ENCODE measurements at places on chromosomes 3 and 15.
A peak's percentile ranks its signal among the peaks of the same experiment; 100 is the strongest.

DNA sequence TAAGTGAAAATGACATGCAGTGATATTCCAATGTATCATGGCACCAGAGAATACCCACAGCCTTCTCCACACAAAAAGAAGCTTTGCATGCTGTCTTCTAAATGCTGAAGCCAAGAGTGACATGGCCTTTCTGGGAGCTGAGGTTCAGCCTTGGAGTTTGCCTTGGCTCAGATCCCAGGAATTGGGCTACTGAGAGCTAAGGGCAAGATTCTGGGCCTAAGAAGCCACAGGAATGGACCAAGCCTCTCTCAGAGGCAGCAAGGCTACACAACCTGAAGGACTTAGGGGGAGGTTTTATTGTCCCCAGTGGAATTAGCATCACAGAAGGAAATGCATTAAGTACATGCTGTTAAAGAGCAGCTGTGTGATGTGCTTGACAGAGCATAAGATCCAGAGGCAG, 1078.5 kb downstream of the TUSC7 start:
- no peak for DNase-seq

- DNase-seq: no peak
Observed at GRCh38 chr15:75530169-75530568, 48.9 kb downstream of the PTPN9 start.

GRCh38 chr3:154898443-154898842, 181.7 kb upstream of the MME start:
- no peak for DNase-seq

DNA sequence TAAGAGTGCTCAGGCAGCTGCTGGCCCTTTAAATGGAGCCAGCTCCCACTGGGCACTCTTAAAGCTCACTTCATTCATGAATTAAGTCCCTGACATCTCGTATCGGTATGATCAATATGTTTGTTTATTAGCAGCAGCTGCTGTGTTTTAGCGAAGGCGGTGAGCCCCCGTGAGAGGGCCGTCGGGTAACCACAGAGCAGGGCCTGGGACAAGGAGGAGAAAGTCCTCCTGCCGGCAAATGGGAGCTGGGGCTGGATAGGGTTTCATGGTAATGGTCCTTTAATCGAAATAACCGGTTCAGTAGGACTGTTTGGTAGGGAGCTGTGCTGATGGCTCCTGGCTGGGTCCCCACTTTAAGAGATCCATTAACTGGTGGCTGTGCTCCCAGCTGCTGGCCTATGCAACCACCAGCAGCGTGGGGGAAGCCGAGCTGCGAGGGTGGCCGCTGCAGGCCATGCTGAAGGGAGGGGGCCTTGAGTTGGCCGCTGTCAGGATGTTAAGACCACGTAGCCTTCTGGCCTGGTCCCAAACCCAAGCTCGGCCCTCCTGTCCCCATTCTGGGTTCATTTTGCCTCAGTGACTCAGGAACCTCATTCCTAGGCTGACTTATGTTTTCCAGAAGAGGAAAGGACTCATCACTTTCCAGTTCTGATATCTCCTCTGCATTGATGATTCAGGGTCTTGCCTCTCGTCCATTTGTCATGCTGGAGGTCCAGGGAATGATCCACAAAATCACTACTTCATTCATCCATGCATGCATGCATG, 67.6 kb upstream of the NTRK3 start:
- no peak for DNase-seq

DNA sequence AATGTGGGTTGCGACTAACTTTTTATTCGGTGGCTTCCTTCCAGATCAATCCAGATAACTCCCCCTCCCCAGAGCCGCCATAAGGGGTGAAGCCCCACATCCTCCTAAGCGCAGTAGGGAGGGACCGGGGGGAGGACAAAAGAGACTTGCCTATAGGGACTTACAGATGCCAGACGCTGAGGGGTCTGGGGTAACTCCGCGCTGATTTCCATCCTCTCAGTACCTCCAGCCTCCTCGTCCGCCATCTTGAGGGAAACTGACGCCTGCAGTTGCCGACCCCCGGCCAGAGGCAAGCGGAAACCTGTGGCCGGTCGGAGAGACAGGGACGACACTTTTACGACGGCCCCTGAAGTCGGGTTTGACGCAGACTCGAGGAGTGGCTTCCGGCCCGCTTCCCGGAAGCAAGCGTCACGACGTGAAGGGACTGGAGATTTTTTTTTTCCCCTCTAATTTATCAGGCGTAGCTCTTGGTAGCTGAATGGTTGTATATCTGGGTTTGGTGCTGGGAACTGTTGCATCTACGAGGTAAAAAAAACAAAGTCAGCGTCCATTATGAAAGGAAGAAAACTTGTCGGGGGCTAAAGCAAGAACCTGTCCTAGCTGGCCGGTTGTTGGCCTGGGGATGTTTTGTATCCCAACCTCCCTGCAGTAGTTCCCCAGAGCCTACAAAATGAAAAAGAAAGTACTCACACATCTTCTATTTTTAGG, at the start of gene UBR1:
UBR1 (minus strand) TSS at position 261 of the 708 bp plus-strand sequence; CDS start at position 245, 16 bp downstream.
- DNase-seq: peak; percentile 96

GRCh38 chr15:78301828-78302227, 2.4 kb upstream of the SKIC8 start:
- no peak for DNase-seq

GRCh38 chr15:35061825-35062737, 23.0 kb downstream of the NANOGP8 start:
- no peak for DNase-seq

- DNase-seq: peak; percentile 66
Observed at GRCh38 chr15:79897701-79898113, 893 bp upstream of the MTHFS start.

DNA sequence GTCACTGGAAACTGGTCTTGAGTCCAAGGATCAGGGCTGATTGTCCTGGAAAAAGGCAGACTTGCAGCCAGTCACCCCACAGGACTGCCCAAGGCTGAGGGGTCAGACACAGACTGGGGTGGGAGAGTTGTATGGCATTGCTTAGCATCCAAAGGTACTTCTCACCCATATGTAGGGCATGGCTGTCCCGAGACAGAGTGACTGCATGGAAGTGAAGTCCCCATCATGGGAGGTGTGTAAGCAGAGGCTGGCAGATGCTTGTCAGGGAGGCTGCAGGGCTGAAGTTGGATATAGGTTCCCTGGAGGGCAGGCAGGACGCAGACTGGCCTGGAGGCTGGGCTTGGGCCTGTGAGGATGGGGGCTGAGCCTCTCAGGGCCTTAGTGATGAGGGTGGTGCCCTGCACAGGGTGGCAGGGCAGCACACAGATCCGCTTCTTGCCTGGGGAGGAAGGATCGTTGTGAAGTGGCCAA, 31.1 kb downstream of the PSTPIP1 start:
- DNase-seq: no peak

GRCh38 chr15:60583194-60583593, 104.3 kb upstream of the ICE2 start:
- peak; percentile 51 for DNase-seq

DNA sequence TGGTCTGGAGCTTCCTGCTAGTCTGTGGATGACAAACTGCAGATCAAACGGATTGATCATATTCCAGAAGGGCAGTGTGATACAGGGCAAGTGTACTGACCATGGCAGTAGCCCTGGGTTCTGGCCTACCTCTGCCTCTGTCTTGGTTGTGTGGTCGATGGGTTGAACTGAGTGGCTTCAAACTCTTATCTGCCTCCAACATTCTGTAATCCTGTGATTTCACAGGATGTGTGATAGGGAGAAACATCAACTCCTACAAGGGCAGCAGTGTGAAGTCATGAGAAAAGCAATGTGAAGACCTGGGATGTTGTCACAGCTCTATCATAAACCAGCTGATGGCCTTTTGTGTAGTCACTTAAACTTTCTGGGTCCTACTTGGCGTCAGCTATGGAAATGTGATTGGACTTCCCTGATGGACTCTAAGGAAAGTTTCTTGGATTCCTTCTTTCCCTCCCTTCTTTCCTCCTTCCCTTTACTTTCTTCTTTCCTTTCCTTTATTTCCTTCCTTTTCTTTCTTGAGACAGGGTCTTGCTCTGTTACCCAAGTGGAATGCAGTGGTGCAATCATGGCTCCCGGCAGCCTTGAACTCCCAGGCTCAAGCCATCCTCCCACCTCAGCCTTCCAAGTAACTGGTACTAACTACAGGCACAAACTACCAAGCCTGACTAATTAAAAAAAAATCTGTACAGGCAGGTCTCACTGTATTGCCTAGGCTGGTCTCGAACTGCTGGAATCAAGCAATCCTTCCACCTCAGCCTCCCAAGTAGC, 114.8 kb downstream of the BBX start:
- DNase-seq: no peak

All from activated CD4-positive, alpha-beta T cell treated with anti-CD3 and anti-CD28 coated beads, Interleukin-2, amount 50 U/mL, for 16 hours (primary cell).